ENCODE measurements at places on chromosomes 2 and 18.

GRCh38 chr18:56702946-56703345 lies 51.8 kb downstream of the WDR7 start:
- DNase-seq, result no peak

GRCh38 chr2:234032279-234032856 lies 18.1 kb upstream of the SPP2 start:
- DNase-seq, result no peak

DNA sequence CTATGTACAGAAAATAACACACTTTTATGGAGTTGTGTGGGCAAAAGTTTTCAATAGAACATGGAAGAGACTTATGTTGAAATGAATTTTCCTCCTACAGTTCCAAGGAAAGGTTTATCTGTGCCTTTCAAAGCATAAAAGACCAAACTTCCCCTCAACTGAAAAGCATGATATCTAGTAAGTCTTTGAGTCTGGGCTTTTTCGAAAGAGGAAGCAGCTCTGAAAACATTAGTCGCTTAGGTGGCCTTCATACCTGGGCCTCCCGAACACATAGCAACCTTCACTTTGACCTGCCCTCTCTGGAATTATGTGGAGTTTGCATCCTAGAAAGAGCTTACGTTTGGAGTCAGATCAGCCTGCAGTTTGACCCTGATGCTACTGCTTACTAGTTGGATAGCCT lies 4.8 kb upstream of the CAPN14 start:
- no peak for DNase-seq

- DNase-seq, result no peak
Observed at GRCh38 chr2:235588750-235589149, 94.9 kb downstream of the AGAP1 start.

- peak; percentile 32 for DNase-seq
Observed at GRCh38 chr2:53952519-53952918, 18.3 kb downstream of the PSME4 start.

DNA sequence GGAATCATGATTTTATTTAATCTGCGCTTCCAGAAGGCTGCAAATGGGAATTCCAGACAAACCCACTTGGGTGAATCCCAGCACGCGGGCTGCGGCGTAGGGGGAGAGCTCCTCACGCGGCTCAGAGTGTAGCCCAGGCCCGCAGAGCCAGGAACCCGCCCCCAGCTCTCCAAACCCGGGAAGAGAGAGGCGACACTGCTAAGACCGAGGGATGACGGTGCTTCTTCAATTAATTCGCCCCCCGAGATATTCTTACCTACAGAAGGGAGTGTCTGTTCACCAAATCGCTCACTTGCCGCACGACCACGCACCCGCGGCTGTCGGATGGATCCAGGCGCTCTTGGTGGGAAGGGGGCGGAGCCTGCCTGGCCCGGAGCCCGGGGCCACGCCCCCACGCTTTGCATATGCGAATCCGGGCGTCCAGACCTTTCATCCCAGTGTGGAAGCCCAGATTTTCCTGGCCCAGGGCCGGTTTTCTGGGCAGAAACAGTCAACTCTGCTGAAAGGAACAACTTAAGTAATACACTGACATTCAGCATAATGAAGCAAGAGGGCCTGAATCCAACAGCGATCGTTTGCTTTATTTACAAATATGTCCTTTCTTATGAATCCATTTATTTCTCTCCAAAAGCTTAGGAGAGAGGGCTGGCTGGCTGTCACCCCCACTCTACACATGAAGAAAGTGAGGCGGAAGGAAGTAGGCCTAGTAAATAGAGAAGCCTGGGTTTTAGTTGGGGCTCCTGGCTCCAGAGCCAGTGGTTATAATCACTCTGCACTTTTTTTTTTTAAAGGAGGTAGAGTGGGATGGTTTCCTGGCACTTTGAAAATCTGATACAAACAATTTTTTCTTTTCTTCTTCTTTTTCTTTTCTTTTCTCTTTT lies at the start of gene SLC19A3:
Gene SLC19A3, minus strand, starts transcription at position 342 of the 881 bp plus-strand sequence. CDS start 15,710 bp downstream, outside the sequence.
- DNase-seq, result peak; percentile 91

DNA sequence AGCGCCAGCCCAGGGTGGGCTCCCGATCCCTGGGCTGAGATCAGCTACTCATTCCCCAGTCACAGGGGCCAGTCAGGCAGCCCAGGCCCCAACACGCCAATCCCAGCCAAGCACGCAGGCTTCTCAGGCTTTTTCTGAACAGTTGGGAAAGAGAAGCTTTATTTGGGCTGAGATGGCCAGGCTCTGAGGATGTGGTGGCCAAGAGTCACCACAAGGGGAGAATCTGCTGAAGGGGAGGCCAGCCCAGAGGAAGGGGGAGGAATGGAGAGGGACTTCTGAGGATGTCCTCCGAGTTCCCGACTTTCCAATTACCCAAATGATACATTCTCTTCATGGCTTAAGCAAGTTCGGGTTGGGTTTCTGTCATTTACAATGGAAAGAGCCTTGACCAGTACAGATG lies 2.8 kb upstream of the DIPK1C start:
- DNase-seq, result peak; percentile 53

DNA sequence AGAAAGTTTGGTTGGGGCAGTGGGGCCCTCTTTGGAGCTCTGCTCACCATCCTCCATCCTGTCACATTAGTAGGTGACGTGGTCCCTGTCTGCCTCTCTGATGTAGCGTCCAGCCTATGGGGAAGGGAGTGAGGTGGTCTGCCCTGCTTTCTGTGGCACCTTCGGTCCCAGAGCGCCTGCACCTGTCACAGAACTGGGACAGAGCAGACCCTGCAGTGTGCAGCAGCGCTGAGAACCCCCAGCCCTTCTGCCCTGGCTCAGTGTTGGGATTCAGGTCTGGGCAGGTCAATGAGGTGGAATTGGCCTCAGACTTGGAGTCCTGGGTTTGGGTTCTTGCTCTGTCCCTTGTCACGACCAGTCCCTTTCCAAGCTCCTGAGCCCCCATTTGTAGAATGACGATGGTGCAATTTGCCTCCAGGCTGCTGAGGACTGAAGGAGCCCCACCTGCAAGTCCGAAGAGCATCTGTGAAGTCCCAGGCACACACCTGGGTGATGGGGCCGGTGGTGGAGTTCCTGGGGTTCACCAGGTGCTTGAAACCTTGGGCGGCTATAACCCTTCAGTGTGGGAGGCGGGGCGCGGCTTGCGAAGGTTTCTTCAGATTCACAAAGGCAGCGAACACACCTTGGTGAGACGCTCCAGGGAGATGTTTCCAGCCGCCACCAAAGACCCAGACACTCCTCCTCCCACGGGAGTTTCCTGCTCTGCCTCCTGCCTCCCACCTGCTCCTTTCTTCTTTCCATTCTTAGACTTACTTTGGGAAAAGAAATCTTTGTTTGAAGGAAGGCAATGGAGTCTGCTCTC lies 265.4 kb upstream of the HDAC4 start:
- no peak for DNase-seq

GRCh38 chr2:62343206-62343605 lies 147.3 kb downstream of the B3GNT2 start:
- DNase-seq, result no peak

- DNase-seq, result no peak
Observed at GRCh38 chr18:22132763-22133162, 36.6 kb upstream of the GATA6 start.

DNA sequence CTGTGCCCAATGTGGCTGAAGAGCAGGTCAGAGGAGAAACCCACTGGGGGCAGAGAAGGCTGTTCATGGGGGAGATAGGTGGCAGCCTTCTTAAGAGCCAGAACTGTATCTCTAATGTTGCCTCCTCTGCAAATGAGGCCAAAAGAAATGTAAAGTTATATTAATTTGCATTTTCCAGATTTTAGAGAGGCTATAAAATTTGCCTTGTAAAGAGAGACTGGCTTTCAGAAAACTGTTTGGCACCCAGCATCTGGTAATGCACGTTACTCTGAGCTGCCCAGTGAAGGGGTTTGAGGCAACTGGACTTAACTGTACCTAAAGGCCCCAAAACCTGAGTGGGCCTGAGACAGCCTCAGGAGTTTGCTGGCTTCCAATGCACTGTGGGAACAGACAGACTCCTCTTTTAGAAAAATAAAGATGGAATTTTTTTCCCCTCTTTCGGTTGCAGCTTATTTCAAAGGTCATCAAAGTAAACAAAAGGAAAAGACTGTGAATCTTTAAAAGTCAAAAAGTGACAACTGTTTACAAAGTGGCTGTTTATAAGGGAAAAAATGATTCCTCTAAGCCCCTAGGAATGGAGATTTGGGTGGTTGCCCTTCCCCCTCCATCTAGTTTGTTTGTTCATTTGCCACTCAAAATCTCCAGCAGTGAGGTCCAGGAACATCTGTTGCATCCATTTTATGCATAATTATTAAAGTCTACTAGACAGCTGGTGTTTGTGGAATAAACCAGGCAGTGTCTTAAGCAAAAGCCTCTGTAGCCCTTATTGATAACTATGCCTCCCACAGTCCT lies 132.2 kb upstream of the ZFP36L2 start:
- no peak for DNase-seq

DNA sequence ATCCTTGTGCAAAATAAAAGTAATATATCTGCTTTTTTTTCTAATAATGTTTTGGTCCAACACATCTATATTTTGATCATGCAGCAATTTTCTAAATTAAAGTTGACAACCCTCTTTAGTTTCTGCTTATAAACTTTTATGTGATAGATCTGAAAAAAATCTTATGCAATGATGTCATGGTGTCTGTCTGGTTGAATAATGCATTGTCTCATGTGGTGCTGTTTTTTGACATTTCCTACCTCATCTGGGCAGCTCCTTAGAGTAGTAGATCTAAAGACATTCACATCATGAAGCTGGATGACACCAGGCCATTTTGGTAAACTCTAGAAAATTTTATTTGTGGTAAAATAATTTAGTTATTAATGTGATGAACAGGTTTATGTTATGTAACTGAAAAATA lies 106.8 kb upstream of the FN1 start:
- no peak for DNase-seq

DNA sequence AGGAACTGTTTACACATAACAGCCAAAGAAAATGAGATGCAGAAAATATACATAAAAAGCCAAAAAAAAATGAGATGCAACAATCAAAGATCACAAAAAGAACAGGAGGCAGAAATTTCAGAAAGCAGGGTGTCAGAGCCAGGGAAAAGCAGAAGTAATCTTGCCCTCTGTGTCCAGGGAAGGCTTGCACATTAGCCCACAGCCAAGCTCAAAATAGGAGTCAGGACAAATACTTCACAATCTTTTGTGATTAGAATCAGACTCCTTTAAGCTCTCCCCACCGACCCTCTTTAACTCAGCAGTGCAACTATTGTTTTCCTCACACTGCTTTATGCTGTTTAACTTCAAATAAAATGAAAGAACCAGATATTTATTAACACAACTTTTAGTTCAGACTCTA lies 34.6 kb downstream of the IAH1 start:
- DNase-seq, result no peak

Data from WTC11 (cell line).